Calu3 (cell line): ENCODE measurements at places on chromosomes 7 and 10. TPM values are rescaled to one million over a fixed set of nuclear protein-coding genes. Genes with fewer than 3 reads are reported as not detected.

The PRR15 gene
- total RNA-seq: 76.1 and 111 TPM in 2 replicates

The TUBB8 gene
- total RNA-seq: 0.34 TPM in 1 of 2 replicates, not detected in the other

The CAV2 gene
- total RNA-seq: 74.7 and 76.4 TPM in 2 replicates

The MUC3A gene
- total RNA-seq: 6.3 and 12.7 TPM in 2 replicates

The PNLIPRP2 gene
- total RNA-seq: not detected in 2 replicates

DNA sequence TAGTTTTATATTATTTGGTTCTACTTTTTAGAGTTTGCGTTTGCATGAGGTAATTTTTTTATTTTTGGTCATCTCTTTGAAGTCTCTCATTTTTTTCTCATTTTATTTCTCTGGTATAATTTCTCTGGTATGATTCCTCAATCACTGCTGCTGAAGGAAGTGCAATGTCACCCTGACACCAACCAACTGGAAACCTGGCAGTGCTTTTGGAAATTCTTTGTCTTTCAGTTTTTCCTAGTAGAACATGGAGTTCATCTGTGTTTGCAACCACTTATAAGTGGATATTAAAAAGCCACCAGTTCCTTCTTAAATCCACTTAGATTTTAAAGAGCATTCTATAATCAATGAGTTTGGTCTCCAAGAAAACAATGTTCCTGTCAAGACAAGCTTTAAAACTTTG, 291.8 kb downstream of the PRKG1 start:
- DNase-seq: no peak

DNA sequence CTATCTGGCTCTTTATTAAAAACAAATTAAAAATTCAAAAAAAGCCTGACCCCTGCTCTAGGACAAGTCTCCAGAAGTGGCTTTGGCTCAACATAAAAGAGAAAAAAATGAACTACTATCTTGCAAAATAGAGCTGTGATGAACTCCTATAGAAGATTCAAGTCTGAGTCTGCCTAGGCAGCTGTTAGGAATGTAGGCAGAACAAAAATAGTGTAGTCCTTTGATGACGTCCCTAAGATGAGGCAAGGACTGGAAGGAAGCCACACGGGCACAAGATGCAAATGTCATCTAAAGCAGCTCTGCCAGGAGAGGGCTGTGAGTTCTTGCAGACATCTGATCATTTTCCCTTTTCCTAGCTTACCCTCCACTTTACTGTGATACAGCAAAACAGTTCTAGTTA, 20.5 kb downstream of the ASNS start:
- DNase-seq: no peak

- DNase-seq: no peak
Measured at GRCh38 chr10:69962746-69963135, 89.9 kb upstream of the MACROH2A2 start.

DNA sequence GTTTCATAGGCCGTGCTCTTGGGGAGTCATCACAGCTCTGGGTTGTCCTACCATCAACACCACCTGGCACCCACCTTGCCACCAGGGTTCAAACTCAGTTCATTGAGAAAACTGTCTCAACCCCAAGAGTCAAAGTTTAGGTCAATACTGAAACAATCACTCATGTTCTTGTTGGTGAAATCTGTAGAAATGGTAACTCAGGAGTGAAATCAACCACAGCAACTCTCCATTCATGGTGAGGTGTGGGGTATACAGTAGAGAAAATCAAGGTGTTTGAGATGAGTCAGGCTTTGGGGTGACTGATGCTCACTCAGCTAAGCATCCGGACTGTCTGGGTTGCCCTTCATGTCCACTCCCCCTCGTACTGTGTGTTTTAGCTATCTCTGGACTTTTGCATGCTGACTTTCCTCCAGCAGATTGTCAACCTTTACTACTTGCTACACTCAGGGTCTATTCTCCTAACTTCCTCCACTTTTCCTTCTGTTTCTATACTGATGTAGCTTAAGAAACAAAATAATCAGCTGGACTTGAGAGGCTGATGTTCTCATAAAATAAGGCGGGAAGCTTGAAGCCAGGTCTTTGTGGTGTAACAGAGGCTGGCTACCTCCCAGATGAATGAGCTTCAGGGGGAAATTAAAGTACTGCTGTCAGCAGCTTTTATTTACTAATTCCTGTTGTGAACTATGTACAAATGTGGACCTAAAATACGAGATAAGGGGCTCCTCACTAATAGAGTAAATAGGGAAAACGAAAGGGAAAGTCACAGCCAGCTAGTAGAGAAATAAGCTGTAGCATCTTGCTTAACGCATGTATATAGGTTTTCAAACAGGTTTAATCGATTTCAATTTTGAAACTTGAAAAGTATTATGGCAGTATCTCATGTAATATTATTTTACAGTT, 173.6 kb upstream of the AKR1E2 start:
- no peak for DNase-seq

DNA sequence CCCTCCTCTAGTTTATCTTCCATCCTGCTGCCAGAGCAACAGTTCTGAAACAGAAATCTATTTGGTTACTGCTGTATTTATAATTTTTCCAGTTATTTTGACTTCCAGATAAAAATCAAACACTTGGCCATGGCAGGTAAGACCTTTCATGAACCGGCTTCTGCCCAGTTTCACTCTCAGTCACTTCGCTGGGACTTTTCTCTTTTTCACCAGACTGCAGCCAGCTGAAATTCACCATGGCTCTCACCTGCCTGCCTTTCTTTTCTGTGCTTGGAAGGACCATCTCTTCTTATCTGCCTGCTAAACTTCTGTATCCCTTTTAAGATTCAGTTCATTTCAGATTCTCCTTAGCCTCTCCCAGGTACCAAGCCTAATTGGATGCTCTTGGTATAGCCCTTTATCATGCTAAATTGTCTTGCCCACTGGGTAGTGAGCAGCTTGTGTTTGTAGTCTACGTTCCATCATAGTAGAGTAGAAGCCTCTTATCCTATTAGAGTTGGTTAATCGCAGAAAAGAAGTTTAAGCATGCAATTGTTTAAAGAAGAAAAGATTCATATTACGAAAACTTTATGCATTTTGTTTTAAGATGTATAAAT, 71.7 kb downstream of the TAF3 start:
- no peak for DNase-seq

DNA sequence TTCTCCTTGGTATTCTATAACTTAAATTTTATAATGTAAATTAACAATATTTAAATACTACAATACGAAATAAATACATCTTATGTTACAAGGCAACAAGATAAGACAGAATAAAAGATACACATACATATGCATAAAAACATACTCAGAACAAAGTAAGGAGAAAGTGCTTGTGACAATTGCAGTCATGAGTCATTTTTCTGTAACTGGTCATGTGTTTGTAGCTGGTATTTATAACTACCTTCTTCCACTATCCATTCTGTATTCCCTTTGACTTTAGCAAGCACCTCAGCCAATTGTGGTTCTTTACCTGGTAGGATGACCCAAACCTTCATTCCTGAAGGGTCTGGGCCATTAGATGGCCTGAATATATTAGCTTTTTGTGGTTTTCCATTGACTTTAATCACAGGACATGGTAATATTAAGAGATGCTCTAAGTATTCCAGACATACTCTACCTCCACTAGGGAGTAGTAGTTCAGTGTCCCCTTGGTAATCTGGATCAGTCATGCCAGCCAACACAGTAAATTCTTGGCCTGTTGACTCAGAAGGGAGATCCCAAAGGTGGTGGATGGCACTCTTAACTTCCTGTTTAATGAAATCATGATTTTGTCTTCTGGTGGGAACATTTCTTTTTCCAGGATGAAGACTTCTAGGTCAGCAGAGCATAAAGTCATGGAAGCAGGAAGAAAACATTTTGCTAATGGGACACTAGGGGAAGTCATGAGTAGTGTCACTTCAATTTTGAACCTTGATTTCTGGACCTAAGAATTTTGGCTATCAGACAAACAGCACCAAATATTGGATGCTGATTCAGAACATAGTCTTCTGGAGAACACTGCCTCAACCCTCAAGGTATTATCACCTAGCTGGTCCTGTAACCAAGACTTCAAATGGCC, 733.7 kb upstream of the IGFBP3 start:
- no peak for DNase-seq

DNA sequence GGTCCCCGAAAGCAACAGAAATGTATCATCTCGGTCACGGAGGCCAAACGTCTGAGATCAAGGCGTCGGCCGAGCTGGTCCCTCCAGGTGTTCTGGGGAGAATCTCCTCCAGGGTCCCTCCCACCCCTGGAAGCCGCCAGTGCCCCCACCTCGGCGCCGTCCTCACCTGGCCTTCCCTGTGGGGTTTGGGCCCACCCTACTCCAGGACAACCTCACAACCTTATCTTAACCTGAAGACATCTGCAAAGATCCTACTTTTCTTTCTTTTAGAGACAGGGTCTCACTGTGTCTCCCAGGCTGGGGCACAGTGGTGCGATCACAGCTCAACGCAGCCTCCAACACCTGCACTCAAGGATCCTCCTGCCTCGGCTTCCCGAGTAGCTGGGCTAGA, 33.4 kb downstream of the ADAP1 start:
- DNase-seq: no peak

DNA sequence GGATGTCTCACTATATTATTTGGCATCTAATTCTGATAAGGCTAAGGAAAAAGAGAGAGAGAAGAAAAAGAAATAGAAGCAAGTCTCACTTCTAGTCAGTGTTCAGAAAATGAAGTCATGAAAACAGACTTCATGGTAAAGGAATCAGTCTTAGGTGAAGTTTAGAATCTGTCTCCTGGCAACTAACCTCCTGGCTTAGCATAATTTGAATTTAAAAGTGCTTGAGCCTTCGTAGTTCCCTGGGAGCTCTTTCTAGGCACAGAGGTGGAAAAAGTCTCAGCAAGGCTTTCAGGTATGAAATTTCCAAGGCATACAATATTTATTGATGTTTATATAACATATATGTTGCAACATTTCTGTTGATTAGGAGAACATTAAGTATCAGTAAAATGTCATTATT, 10.4 kb downstream of the CHRM2 start:
- DNase-seq: no peak

DNA sequence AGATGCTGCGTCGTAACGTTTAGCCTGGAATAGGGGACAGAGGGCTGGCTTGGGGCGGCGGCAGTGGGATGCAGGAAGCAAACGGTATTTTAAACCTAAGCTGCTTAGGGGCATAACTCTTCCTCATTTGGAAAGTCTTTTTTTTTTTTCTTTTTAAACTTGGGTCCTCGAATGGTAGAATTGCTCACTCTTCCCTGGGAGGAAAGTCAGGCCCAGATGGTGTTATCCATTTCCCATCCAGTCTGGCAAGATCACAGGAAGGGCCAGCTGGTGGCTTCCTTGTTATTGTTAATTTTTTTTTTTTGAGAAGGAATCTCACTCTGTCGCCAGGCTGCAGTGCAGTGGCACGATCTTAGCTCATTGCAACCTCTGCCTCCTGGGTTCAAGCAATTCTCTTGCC, 56.6 kb downstream of the TMEM209 start:
- DNase-seq: no peak

DNA sequence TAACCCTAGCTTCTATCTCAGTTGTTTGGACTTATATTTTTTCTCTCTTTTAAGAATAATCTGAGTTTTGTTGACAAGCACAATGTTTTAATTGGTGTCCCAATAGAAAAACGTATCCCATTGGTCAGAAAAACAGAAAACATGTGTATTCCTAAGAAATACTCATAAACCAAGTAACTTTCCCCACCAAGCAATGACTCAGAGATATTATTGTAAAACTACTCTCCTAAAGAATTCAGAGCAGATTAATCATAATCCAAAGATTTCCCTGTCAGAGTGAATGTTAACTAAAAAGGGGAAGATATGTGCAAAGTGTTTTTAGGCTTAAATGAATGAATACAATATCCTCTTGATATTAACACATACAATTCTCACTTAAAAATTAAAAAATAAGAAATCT, 29.4 kb upstream of the MBL2 start:
- no peak for DNase-seq

DNA sequence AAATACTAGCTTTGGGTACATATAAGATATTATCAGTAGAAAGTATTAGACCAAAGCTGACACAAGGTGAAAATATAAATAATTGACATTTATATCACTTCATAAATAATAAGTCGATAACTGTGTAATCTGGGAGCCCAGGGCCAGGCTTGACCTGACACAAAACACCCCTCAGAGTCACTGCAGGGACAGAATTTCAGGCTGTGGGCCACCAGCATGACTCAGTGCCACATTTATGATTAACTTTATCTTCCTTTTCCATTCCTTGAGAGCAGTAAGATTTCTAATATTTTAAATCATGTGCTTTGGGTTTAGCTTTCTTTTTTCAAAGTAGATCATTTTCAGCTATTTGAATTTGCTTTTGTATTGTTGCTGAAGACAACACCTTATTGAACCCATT, 102.9 kb upstream of the NFE2L3 start:
- DNase-seq: peak; percentile 27

- no peak for DNase-seq
Measured at GRCh38 chr7:32070051-32070405, 179 bp downstream of the PDE1C start.

- DNase-seq: no peak
Measured at GRCh38 chr7:116769546-116769945, 92.8 kb upstream of the CAPZA2 start.

- peak; percentile 86 for DNase-seq
Measured at GRCh38 chr10:57898231-57898630, 369.5 kb downstream of the IPMK start.

- DNase-seq: no peak
Measured at GRCh38 chr10:3494131-3494837, 290.7 kb downstream of the KLF6 start.

DNA sequence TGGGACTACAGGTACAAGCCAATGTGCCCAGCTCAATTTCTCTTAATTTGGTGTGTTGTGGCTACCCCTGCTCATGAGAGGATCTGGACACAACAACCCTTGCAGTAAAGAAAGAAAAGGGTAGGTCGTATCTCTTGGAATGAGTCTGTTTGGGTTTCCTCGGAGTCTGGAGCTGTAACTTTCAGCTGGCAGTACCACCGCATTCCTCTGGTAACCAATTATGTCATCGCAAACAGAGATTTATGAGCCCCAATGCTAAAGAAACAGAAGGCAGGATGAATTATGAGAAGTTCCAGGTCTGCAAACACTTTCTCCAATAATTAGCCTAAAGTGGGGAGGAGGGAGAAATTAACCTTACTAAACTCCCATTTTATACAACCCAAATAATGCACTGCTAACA, 186.6 kb upstream of the NRP1 start:
- DNase-seq: no peak

- peak; percentile 75 for DNase-seq
Measured at GRCh38 chr10:24617771-24618396, 105.8 kb downstream of the ARHGAP21 start.

GRCh38 chr7:143499743-143500348, 22.2 kb downstream of the TAS2R41 start:
- no peak for DNase-seq

- DNase-seq: no peak
Measured at GRCh38 chr10:81306971-81307782, 567.8 kb upstream of the NRG3 start.

GRCh38 chr7:14275356-14275755, 285.9 kb upstream of the ETV1 start:
- no peak for DNase-seq
